ENCODE measurements at places on chromosomes 6 and 20. TPM values are rescaled to one million over a fixed set of nuclear protein-coding genes. Genes with fewer than 3 reads are reported as not detected.

KAT14 gene
- 8.9 TPM for total RNA-seq

SNPH gene
- 13.4 TPM for total RNA-seq

NOTCH4 gene
- 0.68 TPM for total RNA-seq

PERP gene
- 44.5 TPM for total RNA-seq

SLC13A3 gene
- 2.3 TPM for total RNA-seq

NMBR gene
- not detected for total RNA-seq

HRH3 gene
- total RNA-seq = not detected

LHFPL5 gene
- total RNA-seq = not detected

CLPSL1 gene
- not detected for total RNA-seq

RPRD1B gene
- total RNA-seq = 21.5 TPM

KIAA0408 gene
- 0.96 TPM for total RNA-seq

MYB gene
- 0.35 TPM for total RNA-seq

NRM gene
- 29.8 TPM for total RNA-seq

PDYN gene
- not detected for total RNA-seq

MAN1A1 gene
- 0.68 TPM for total RNA-seq

FOXC1 gene
- total RNA-seq = 17.5 TPM

FAM110A gene
- total RNA-seq = 6.3 TPM

TPX2 gene
- 50.7 TPM for total RNA-seq

RAET1L gene
- not detected for total RNA-seq

B3GALT4 gene
- total RNA-seq = 0.66 TPM
